ENCODE measurements at places on chromosomes 4 and X.

GRCh38 chr4:21869978-21870745 lies 78.4 kb downstream of the KCNIP4 start:
- DNase-seq: no peak

- DNase-seq: no peak
Observed at GRCh38 chr4:41413670-41414411, 124.1 kb upstream of the LIMCH1 start.

GRCh38 chr4:11139871-11140270 lies 288.8 kb downstream of the HS3ST1 start:
- DNase-seq: no peak

- no peak for DNase-seq
Observed at GRCh38 chr4:182536221-182536811, 293.1 kb downstream of the TENM3 start.
